ENCODE measurements at places on chromosomes 2 and 18. TPM values are rescaled to one million over a fixed set of nuclear protein-coding genes. Genes with fewer than 3 reads are reported as not detected.

The CD226 gene
- polyA plus RNA-seq = 2.6 TPM

The RAPH1 gene
- polyA plus RNA-seq = 17.4 TPM

The LYG1 gene
- 6.2 TPM for polyA plus RNA-seq

The FAM98A gene
- 53.4 TPM for polyA plus RNA-seq

The BCL2 gene
- polyA plus RNA-seq = 23.1 TPM

The CTNNA2 gene
- polyA plus RNA-seq = 6.0 TPM

The PLEK gene
- polyA plus RNA-seq = 6.6 TPM

The CIDEA gene
- not detected for polyA plus RNA-seq

The SPHKAP gene
- 4.1 TPM for polyA plus RNA-seq

The RNF144A gene
- polyA plus RNA-seq = 56.8 TPM

The GALNT13 gene
- polyA plus RNA-seq = 2.7 TPM

The PROKR1 gene
- polyA plus RNA-seq = 0.64 TPM

GRCh38 chr2:206020171-206020570, 65.8 kb downstream of the INO80D start:
- no peak for DNase-seq

GRCh38 chr18:40159141-40160017, 1795.7 kb upstream of the PIK3C3 start:
- DNase-seq = peak; percentile 19

- no peak for DNase-seq
Observed at GRCh38 chr2:40254611-40255010, 197.3 kb downstream of the SLC8A1 start.

GRCh38 chr2:50066873-50067272, 912.6 kb upstream of the FSHR start:
- no peak for DNase-seq

GRCh38 chr2:43542285-43542933, 53.4 kb downstream of the THADA start:
- no peak for DNase-seq

DNA sequence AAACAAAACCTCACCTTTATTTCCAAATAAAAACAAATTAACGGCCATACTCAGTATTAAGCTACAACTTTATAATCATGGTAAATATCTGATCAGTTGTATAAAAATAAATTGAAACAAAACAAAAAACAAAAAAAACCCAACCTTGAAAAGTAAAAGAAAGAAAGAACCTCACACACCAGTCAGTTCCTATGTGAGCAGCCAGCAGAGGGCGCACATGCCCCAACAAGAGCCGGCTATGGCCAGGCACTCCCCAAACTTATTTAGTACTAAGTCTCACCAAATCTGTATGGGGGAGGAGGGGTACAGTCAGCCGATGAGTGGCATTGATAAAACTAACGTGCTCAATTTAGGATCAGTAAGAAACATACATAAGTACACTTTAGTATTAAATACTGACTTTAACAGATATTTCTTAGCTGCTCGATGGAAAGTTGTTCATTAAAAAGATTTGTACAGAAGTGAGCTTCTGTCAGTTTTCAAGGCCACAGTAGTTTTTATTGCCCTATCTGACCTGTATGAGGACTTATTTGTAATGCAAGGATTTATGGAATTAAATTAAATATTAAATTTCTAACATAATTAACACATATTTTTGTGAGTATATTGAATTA, 172.6 kb downstream of the TCF4 start:
- peak; percentile 69 for DNase-seq

DNA sequence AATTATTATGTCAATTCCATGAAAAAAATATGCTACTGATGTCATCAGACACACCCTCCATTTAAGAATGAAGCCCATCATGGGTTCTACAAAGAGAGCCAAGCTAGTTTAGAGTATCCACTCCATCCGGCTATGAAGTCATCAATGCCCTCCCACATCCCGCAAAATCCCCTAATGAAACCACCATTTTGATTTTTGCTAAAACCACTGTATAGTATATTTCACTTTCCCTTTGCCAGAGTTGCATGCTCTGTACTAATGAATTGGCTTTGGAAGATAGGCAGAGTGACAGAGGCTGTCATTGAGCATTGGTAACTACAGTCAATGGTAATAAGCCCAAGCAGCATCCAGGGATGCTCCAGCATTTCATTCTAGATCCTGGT, 118.6 kb downstream of the ANKRD44 start:
- no peak for DNase-seq

- DNase-seq = no peak
Observed at GRCh38 chr2:138182250-138182936, 218.1 kb downstream of the HNMT start.

DNA sequence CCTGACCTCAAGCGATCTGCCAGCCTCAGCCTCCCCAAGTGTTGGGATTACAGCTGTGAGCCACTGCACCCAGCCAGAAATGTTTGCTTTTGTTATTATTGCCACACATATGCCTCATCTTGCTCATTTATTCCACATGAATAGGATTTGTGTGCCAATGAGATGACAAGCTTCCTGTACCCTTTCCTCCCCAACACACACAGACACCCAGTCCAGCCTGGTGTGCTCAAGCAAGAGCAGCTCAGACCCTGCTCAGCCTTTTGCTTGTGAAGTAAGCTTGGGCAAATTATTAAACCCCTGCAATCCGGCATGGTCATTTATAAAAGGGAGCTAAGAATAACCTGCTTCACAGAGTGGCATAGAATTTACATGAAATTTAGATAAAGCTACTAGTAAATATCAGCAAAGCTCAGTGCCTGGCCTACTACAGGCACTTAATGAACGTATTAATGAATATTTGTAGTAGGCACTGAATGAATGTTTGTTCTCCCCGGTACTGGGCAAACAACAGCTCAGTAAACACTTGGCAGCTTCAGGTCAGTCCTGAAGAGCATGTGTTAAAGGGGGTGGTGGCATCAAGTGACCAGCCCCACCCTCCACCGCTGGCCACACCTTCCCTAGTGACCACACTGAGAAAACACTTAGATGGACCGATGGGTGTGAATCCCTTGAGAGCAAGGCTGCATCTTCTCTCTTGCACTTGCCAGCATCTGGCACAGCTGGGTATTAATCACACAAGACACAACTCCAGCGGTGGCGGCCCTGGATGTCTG, 280.2 kb downstream of the SRBD1 start:
- no peak for DNase-seq

- no peak for DNase-seq
Observed at GRCh38 chr2:162490052-162490717, 146.3 kb downstream of the GCA start.

GRCh38 chr2:26642429-26642828, 1.3 kb upstream of the CIB4 start:
- DNase-seq = no peak

DNA sequence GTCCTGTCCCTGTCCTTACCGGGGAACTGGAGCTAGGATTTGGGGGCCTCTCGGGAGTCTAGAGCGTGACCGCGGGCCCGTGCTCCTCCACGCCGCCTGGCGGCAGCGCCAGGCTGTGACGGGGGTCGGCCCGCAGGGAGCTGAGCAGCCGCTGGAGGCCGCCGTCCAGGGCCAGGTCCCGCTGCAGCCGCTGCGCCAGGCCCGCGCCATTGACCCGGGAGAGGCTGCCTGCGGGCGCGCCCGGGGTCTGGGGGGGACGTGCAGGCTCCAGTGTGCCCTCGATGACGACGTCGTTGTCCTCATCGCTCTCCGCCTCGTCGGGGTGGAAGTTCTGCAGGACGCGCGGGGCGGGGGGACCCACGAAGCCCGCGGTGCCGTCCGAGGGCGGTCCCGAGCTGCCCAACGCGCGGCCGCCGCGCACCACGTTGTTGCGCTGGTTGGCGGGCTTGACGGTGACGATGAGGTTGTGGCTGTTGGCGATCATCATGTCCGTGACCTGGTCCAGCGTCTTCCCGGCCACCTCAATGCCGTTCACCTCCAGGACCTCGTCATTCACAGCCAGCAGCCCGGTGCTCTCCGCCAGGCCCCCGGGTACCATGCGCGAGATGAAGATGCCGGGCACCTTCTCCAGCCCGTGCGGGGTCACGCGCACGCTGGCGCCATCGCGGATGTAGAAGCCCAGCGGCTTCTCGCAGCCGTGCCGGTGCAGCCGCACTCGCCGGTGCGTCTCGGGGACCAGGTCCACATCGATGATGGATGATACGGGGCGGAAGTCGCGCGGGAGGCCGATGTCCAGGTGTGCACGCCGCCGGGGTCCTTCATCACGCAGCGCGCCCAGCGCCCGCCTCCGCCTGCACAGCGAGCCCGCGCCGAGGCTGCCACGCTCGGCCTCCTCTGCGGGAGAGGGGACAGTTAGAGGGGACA, 50.9 kb downstream of the ADNP2 start:
- DNase-seq = no peak

DNA sequence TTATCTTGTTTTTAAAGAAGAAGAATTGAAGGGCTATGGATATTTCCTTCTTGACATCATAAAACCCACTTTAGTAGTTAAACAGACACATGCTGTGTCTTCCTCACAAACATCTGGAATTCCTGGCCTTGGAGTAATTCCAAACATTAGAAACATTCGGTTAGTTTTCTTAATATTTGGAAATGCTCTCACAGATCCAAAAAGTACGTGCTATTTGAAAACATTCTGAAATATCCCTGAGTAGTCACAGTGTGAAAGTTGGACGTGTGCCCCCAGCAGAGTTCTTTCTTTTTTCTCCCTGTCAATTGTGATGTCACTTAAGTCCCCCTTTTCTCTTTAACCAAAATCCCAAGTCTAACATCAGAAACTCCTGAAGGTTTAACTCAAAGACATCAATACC, 91.3 kb downstream of the ANTXR1 start:
- DNase-seq = no peak

- no peak for DNase-seq
Observed at GRCh38 chr2:236661061-236661761, 91.6 kb downstream of the ACKR3 start.

DNA sequence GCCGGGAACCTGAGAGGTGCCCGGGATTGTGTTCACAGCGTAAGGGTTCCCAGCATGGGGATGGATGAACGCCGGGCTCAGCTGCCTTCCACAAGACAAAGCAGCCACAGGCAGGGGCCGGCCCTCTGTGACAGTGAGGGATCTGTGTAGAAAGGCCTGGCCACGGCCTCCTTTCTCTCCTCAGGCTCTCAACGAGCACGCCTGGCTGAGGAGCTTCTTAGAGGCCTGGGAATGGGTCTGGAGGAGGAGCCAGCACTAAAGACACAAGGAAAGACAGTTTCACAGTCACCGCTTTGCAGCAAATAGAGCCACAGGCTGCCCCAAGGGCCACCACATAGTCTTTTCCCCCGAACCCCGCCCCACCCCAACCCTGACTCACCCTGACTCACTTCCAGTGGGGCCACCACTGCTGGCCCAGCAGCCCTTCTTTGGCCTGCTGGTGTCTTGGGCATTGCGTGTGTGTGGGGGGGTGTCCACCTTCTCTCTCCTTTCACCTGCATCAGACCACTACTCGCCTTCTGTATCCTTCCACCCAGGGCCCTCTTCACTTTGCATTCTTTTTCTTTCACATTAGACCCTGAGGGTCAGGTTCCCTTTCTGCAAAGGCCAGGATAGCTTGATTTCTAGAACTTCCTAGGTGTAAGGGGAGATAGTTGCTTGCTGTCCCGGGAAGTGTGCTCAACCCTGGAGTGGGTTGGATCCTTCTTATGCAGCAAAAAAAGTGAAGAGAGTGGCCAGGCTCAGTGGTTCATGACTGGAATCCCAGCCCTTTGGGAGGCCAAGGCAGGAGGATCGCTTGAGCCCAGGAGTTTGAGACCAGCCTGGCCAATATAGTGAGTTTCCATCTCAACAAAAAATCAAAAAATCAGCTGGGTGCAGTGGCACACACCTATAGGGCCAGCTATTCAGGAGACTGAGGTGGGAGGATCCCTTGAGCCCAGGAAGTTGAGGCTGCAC, 19.3 kb upstream of the HPCAL1 start:
- no peak for DNase-seq

- no peak for DNase-seq
Observed at GRCh38 chr18:78981989-78982620, 2.5 kb downstream of the SALL3 start.

DNA sequence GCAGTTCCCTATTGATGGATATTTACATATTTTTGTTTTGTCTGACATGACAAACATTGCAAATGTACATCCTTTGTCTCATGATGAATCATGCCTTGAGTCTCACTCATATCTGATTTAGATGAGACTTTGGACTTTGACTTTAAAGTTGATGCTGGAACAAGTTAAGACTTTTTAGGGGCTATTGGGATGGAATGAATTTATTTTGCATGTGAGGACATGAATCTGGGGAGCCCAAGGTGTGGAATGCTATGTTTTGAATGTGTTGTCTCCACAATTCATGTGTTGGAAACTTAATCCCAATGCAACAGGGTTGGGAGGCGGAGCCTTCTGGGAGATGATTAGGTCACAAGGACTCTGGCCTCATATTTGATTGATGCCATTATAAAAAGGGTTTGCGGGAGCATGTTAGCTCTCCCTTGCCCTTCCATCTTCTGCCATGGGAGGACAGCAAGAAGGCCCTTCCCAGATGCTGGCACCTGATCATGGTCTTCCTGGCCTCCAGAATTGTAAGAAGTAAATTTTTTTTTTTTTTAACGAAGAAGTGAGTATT, 29.1 kb upstream of the INO80D start:
- no peak for DNase-seq

- no peak for DNase-seq
Observed at GRCh38 chr2:219107758-219108157, 47.0 kb upstream of the IHH start.

GRCh38 chr2:11940799-11941198, 194.4 kb downstream of the LPIN1 start:
- no peak for DNase-seq

DNA sequence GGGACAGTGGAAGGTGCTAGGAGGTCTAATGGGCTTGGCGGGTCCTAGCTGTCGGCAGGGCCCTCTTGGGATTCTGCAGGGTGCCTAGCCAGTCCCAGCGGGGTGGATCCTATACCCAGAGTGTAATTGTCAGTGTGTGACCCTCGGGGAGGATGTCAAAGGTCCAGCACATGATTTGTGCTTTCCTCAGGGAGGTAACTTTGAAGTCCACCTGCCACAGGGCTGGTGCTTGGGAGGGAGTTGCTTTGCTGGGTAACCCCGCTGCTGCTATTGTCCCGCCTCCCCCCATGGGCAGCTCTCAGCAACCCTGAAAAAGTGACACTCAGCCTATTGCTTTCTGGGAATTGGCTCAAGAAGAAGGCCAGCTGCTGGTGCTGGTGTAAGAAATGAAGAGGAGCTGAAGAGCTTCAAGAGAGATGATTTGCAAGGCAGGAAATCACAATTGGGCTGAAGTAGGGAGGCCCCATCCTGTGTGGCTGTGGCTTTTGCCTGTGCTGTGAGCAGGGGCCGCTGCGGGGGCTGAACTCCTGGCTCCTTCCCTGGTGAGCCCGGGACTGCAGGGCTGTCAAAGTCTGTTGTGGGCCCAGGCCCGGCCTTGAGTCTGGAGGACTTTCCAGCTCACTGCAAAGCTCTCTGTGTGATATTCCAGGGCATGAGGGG, 36.4 kb downstream of the EMILIN2 start:
- DNase-seq = no peak

- DNase-seq = no peak
Observed at GRCh38 chr2:116952254-116952653, 862.2 kb upstream of the DDX18 start.

- no peak for DNase-seq
Observed at GRCh38 chr2:63738019-63738418, 103.7 kb upstream of the UGP2 start.

DNA sequence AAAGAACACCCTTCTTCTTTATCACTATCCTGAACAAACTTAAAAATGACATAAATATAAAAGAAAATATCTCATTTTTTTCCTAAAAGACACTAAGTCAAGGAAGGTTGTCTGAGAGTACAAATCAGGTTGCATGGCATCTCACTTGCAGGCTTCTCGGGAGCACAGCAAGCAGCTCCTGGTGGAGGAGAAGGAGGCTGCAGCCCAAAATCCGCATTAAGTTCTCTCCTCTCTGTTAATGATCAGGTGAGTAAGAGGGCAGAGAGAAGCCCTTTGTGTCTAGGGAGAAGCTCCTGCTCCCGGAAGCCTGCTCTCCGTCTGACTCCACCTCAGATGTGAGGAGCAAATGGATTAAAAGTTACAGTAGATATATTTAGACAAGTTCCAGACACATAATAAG, 35.0 kb upstream of the DOK6 start:
- no peak for DNase-seq
